H9 (cell line): ENCODE measurements at places on chromosomes 2 and 18. TPM values are rescaled to one million over a fixed set of nuclear protein-coding genes. Genes with fewer than 3 reads are reported as not detected.

The RAB17 gene
- total RNA-seq: 25.9 and 31.9 TPM in 2 replicates

The BABAM2 gene
- total RNA-seq: 25.9 and 27.1 TPM in 2 replicates

The SCN2A gene
- 0.24 and 0.46 TPM in 2 replicates for total RNA-seq

The ANKAR gene
- 1.6 and 2.0 TPM in 2 replicates for total RNA-seq

DNA sequence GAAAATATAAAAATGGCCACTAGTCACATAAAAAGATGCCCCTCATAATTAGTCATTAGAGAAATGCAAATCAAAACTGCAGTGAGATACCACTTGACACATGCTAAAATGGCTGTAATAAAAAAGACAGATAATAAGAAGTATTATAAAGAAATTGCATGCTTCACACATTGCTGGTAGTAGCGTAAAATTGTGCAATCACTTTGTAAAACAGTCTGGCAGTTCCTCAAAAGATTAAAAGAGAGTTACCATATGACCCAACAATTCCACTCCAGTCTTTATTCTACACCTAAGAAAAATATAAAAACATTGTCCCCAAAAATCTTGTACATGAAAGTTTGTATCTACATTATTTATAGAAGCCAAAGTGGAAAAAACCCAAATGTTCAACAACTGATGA, 170.6 kb upstream of the FIGN start:
- no peak for DNase-seq

DNA sequence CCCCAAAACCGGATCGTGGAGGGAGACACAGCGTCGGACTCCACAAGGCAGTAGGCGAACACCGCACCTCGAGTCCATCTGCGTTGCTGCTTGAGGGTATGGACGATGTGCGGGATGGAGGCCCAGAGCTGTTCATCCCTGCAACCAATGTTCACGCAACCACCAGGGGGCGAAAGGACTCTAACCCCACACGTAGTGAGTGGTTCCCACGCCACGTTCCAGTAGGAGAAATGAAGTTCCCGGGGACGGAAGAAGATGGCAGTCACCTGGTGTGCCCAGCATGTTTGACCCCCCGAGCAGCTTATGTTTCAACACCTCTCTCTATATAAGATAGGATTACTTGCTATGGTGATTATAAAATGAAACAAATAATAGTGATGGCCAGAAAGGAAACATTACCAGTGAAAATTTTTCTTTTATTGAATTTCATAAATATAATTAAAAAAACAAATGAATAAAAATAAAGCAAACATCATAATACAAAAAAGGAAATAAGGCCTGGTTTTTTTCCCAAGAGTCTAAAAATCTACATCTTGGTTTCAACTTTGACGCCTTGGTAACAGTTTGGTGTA, 184.3 kb downstream of the SH3BP4 start:
- peak; percentile 79 for DNase-seq

GRCh38 chr18:54235871-54236270, 11.4 kb upstream of the MBD2 start:
- DNase-seq: no peak

DNA sequence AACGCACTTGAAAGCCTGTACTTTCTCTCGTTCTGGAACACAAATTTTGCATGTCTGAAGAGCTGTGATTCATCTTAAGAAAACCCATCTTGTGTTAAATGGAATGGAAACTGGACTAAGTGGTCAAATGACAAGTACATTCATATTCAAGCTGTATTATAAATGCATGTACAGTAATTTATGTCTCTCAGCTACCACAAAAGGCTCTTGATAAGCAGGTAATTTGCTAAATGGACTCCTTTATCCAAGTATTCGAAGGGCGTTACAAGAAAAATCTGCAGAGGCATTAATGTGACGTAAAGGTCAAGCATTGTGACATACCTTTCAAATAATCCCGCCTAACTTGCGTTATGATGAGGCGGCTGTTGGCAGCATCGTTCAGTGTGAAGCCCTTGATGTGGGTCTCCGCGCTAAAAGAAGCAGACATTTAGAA, 66.6 kb downstream of the ABCG8 start:
- no peak for DNase-seq

DNA sequence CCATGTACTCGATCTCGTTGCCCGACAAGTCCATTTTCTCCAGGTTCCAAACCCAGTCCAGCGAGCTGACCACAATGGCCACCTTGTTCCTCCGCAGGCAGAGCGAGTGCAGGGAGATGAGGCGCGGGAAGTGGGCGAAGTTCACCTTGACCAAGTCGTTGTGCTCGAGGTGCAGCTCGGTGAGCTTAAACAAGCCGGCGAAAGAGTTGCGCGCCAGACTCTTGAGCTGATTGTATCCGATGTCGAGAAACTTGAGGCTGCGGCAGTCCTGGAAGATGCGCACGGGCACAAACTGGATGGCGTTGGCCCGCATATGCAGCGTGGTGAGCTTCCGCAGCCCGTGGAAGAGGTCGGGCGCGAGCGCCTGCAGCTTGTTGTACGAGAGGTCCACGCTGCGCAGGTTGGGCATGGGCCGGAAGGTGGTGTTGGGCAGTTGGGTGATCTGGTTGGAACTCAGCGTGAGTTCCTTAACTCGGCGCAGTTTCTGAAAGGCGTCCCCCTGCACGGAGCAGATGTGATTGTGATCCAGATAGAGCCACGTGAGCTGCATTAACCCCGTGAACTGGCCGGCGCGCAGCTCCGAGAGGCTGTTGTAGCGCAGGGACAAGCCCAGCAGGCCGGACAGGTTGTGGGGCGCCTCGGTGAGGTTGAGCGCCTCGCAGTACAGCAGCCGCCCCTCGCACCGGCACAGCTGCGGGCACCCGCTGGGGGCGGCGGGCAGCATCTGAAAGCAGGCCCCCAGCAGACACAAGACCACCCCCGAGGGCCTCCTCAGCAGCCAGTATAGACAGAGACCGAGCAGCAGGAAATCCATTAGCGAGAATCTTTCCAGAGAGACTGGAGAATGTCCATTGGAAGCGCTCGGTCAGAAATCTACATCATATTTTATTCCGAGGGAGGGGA, 1.3 kb downstream of the LRRTM1 start:
- DNase-seq: peak; percentile 66

DNA sequence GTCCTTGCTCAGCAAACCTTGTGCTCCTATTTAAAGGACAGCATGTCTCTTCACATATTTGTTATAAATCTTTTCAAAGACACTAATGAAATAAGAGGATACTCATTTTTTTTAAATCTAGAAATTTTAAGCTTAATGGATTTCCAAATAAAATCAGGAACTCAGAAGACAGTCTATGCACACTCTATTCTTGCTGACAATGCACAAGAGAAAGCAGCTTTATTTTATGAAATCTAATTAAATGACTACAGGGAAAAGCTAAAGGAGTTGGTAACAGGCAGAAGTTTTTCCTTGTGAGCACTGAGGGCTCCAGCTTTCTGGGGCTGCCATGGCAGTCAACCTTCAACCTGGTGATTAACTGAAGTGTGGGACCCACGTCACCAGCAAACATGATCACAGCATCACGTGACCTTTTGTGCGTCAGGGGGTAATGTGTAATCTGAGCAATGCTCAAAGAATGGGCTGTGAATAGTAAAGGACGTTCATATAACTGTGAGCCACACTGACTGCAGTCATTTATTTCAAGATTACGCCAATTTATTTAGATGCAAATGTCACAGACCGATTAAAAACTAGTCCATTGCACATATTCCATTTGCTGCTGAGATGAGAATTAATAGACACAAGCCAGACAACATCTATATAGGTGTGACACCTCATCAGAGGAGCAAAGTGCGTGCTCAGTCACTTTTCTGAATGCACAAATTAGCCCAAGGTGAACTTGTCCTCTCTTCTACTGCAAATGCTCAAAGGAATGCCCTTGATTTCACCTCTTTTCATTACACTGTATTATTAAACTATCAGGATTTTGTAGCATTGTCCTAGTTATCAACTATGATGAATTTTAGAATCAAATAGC, 11.6 kb upstream of the DNER start:
- DNase-seq: no peak

- DNase-seq: no peak
Observed at GRCh38 chr2:4884117-4884571, 808.0 kb upstream of the SOX11 start.

DNA sequence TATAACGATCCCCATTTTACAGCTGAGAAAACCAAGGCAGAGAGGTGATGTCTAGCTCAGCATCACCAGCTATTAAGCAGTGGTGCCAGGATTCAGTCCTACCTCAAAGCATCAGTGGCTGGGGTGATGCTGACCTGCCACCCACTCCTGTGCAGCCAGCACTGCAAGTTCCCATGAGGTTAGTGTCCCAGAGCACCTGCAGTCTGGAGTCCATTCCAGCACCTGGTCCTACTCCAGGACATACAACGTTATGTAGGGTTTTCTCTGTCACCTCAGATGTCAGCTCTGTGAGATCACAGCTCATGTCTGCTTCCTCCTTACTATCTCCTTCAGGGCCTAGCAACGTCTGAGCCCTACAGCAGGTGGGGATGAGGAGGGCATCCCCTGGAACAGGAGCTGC, 328.0 kb upstream of the HS6ST1 start:
- DNase-seq: no peak

- DNase-seq: no peak
Observed at GRCh38 chr18:62632788-62633455, 82.4 kb upstream of the PHLPP1 start.

DNA sequence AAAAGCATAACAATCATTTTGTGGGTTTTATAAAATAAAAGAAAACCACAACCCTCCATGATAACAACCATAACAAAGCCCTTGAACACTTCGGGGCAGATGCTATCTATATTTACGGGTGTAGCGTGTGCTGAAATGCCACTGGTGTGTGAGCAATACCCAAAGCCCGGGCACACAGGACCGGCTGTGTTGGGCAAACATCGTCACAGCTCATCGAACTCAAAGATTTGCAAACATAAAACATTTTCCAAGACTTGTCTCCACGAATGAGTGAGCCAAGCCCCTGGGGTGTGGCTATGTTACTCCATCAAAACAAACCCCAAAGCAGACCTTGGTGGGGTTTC, 290.2 kb downstream of the LPIN1 start:
- no peak for DNase-seq

GRCh38 chr18:31325051-31325450, 7.1 kb downstream of the DSG1 start:
- no peak for DNase-seq

GRCh38 chr2:193348055-193348454, 1153.3 kb upstream of the TMEFF2 start:
- no peak for DNase-seq

GRCh38 chr2:7738596-7738995, 821.4 kb downstream of the RNF144A start:
- DNase-seq: no peak

- DNase-seq: no peak
Observed at GRCh38 chr18:71936744-71937143, 607.4 kb downstream of the CBLN2 start.
